ENCODE measurements at places on chromosomes 11 and 22.
A peak's percentile ranks its signal among the peaks of the same experiment; 100 is the strongest.

GRCh38 chr11:32033491-32033890 lies 57.4 kb upstream of the RCN1 start:
- H3K4me3 ChIP-seq, result no peak overlapping the region
- no peaks in the 10 kb centered on the region for H3K36me3 ChIP-seq
- no peak for DNase-seq

GRCh38 chr11:78497293-78497692 lies 77.4 kb downstream of the NARS2 start:
- peaks cover 4% of the 10 kb centered on the region for H3K36me3 ChIP-seq
- H3K4me3 ChIP-seq, result no peak overlapping the region
- no peak for DNase-seq
- H3K27me3 ChIP-seq, result no peaks in the 10 kb centered on the region
- H3K4me1 ChIP-seq, result peaks cover 7% of the 10 kb centered on the region
- no peak overlapping the region for H3K27ac ChIP-seq

- H3K4me1 ChIP-seq, result no peaks in the 10 kb centered on the region
- no peak overlapping the region for H3K4me3 ChIP-seq
- H3K36me3 ChIP-seq, result no peaks in the 10 kb centered on the region
- no peak overlapping the region for H3K27ac ChIP-seq
- no peak for DNase-seq
Measured at GRCh38 chr11:102794382-102794781, 3.6 kb downstream of the MMP1 start.

DNA sequence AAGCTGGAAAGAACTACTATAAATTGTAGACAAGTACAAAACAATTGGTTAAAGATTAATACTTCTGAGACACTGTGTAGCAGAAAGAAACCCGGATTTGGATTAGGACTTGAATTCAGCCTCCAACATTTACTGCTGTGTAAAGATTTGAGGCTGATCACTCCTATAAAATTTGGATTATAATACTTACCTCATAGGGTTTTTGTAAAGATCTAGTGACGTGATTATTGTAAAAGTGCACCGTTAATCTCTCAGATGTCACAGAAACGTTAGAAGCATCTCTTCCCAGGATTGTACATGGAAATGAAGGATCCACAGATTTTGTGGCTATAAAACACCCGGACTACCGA lies 323 bp upstream of the HIKESHI start:
- no peak for DNase-seq
- H3K4me3 ChIP-seq, result peak overlapping the region; percentile 100
- peaks cover 22% of the 10 kb centered on the region for H3K36me3 ChIP-seq
- peak overlapping the region; percentile 88 for H3K27ac ChIP-seq

DNA sequence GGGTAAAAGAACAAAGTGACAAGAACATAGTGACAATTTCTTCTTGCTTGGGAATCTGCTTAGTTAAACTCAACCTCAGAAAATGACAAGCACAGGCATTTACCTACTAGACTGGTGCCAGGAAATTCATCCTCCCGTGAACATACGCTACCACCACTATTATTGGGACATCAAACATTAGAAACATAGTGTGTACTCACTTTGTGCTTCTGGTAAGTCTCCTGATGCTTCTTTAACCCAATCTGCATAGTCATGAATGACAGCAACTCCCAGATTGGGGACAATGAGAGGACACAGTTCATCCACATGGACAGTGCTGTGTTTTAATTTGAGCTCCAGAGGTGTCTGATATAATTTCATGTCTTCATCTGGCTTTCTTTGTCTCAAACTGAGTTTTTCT lies 29.2 kb upstream of the CHRNA10 start:
- H3K27ac ChIP-seq, result no peak overlapping the region
- no peak for DNase-seq
- H3K27me3 ChIP-seq, result no peaks in the 10 kb centered on the region
- no peaks in the 10 kb centered on the region for H3K4me1 ChIP-seq

GRCh38 chr11:61342207-61342803 lies 9.3 kb downstream of the TKFC start:
- H3K4me3 ChIP-seq, result no peak overlapping the region
- H3K36me3 ChIP-seq, result no peaks in the 10 kb centered on the region
- peaks cover 2% of the 10 kb centered on the region for H3K4me1 ChIP-seq
- no peaks in the 10 kb centered on the region for H3K27me3 ChIP-seq

- peaks cover 62% of the 10 kb centered on the region for H3K27me3 ChIP-seq
- no peak overlapping the region for H3K4me3 ChIP-seq
- DNase-seq, result peak; percentile 71
- H3K4me1 ChIP-seq, result peaks cover 45% of the 10 kb centered on the region
- no peak overlapping the region for H3K27ac ChIP-seq
Measured at GRCh38 chr11:72591785-72592502, 82.3 kb downstream of the PDE2A start.

GRCh38 chr11:67630943-67631331 lies 1.2 kb upstream of the NUDT8 start:
- H3K4me3 ChIP-seq, result peak overlapping the region; percentile 76
- H3K27me3 ChIP-seq, result no peaks in the 10 kb centered on the region
- no peak for DNase-seq
- H3K27ac ChIP-seq, result peak overlapping the region; percentile 77
- no peaks in the 10 kb centered on the region for H3K36me3 ChIP-seq

DNA sequence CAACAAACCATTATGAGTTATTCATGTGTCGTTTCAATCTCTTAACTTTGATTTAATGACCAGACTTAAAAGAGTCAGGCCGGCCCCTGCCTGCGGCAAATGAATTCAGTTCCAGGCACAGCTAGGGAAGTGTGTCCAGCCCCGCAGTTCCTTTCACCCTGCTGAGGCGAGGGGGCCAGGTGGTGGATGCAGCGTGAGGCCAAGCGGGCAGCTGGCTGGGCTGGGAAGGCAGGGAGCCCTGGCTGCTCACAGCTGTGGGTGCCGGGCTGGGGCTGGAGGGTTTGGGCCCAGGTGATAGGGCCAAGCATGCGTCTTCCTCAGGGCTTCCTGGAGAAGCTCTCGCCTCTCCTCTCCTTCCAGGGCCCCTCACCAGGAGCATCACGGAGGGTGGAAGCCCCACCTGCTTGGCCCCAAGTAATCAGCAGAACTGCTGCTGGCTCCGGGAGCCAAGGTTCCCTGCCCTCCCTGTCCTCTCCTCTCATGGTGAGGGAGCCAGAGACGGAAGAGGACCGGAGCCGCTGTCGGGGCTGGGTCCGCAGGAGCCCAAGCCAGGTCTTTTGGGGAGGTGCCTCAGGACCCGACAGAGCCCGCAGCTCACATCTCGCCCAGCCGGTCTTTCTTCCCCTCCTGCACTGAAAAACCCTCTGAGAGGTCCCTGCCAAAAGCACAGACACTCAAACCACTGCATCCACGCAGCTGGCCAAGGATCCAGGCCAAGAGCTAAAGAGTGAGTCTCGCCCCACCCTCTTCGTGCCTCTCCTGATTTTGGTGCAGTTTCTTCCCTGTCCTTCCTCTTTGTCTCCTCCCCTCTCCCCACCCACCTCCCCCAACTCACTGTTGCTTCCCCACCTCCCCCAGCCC lies 97.0 kb downstream of the ST3GAL4 start:
- H3K27ac ChIP-seq, result no peak overlapping the region
- H3K4me1 ChIP-seq, result no peaks in the 10 kb centered on the region
- no peak overlapping the region for H3K4me3 ChIP-seq
- DNase-seq, result no peak
- H3K27me3 ChIP-seq, result no peaks in the 10 kb centered on the region

DNA sequence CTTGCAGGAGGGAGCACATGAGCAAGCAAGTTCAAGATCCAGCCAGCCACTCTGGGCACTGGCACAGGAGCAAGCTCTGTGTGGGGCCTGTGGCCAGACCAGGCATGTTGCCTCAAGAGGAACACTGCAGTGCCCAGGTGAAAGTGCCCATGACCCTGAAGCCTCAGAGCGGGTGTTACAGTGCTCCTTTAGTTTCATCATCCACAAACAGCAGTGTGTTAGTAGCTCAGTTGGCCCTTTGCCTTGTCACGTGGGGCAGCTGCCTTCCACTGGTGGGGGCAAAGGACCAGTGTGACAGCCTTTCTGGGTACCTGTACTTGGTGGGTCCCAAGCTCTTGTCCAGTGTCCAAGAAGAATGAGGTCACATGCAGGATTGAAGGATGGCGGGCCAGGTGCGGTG lies 3.0 kb upstream of the EI24 start:
- peaks cover 5% of the 10 kb centered on the region for H3K36me3 ChIP-seq
- H3K27ac ChIP-seq, result no peak overlapping the region
- DNase-seq, result no peak
- H3K4me3 ChIP-seq, result no peak overlapping the region

DNA sequence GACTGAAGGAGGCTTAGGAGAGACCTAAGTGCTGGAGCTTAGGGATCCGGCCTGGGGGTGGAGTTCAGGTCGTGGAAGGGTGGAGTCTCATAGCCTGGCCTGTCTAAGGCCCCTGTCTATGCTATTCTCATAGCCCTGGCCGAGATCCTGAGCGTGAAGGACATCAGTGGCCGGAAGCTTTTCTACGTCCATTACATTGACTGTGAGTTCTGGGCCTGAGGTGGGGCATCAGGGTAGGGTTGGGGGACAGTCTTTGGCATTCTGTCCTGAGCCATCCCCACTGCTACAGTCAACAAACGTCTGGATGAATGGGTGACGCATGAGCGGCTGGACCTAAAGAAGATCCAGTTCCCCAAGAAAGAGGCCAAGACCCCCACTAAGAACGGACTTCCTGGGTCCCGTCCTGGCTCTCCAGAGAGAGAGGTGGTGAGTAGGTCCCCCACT lies 603 bp downstream of the KAT5 start:
- peak overlapping the region; percentile 95 for H3K27ac ChIP-seq
- peaks cover 48% of the 10 kb centered on the region for H3K36me3 ChIP-seq
- H3K4me1 ChIP-seq, result peaks cover 48% of the 10 kb centered on the region
- DNase-seq, result no peak

- H3K36me3 ChIP-seq, result no peaks in the 10 kb centered on the region
- H3K4me1 ChIP-seq, result no peaks in the 10 kb centered on the region
- no peak overlapping the region for H3K27ac ChIP-seq
Measured at GRCh38 chr11:19939415-19939929, 220.8 kb downstream of the DBX1 start.

- H3K4me1 ChIP-seq, result peaks cover 2% of the 10 kb centered on the region
- DNase-seq, result no peak
- H3K36me3 ChIP-seq, result peaks cover 10% of the 10 kb centered on the region
Measured at GRCh38 chr22:38861170-38861876, 10.7 kb downstream of the CBX6 start.

- H3K27me3 ChIP-seq, result no peaks in the 10 kb centered on the region
- peaks cover 22% of the 10 kb centered on the region for H3K4me1 ChIP-seq
- H3K36me3 ChIP-seq, result no peaks in the 10 kb centered on the region
- H3K4me3 ChIP-seq, result no peak overlapping the region
- no peak overlapping the region for H3K27ac ChIP-seq
Measured at GRCh38 chr22:29391546-29391945, 3.2 kb upstream of the AP1B1 start.

DNA sequence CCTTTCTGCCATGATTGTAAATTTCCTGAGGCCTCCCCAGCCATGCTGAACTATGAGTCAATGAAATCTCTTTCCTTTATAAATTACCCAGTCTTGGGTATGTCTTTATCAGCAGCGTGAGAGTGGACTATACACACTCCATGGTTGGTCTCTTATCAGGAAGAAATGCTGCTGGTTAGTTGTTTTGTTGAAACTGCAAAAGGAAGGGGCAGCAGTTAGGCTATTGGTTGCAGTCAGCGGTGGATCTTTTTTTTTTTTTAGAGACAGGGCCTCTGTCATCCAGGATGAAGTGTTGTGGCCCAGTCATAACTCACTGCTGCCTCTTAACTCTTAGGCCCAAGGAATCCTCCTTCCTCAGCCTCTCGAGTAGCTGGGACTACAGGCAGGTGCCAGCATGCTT lies 51.7 kb downstream of the HSD17B12 start:
- no peak overlapping the region for H3K4me3 ChIP-seq
- H3K4me1 ChIP-seq, result peaks cover 10% of the 10 kb centered on the region
- no peak for DNase-seq

GRCh38 chr11:120515186-120515723 lies 3.7 kb downstream of the GRIK4 start:
- no peak overlapping the region for H3K4me3 ChIP-seq
- H3K36me3 ChIP-seq, result no peaks in the 10 kb centered on the region
- no peak for DNase-seq
- H3K27ac ChIP-seq, result no peak overlapping the region
- H3K4me1 ChIP-seq, result peaks cover 4% of the 10 kb centered on the region

GRCh38 chr22:46355369-46355995 lies 20.0 kb downstream of the TRMU start:
- H3K27ac ChIP-seq, result no peak overlapping the region
- no peaks in the 10 kb centered on the region for H3K4me1 ChIP-seq
- no peaks in the 10 kb centered on the region for H3K27me3 ChIP-seq
- peak; percentile 59 for DNase-seq
- H3K36me3 ChIP-seq, result peaks cover 28% of the 10 kb centered on the region

- peak; percentile 98 for DNase-seq
- peaks cover 60% of the 10 kb centered on the region for H3K4me1 ChIP-seq
- H3K27me3 ChIP-seq, result no peaks in the 10 kb centered on the region
- H3K36me3 ChIP-seq, result peaks cover 71% of the 10 kb centered on the region
Measured at GRCh38 chr11:66638177-66639065, at the start of gene RBM4. TSS of gene RBM4 (plus strand) at chr11:66638703. CDS start at chr11:66639712, 1,009 bp downstream.

GRCh38 chr22:32699686-32700085 lies 101.8 kb upstream of the TIMP3 start:
- H3K36me3 ChIP-seq, result no peaks in the 10 kb centered on the region
- H3K4me1 ChIP-seq, result no peaks in the 10 kb centered on the region
- DNase-seq, result no peak
- no peak overlapping the region for H3K4me3 ChIP-seq
- no peak overlapping the region for H3K27ac ChIP-seq

DNA sequence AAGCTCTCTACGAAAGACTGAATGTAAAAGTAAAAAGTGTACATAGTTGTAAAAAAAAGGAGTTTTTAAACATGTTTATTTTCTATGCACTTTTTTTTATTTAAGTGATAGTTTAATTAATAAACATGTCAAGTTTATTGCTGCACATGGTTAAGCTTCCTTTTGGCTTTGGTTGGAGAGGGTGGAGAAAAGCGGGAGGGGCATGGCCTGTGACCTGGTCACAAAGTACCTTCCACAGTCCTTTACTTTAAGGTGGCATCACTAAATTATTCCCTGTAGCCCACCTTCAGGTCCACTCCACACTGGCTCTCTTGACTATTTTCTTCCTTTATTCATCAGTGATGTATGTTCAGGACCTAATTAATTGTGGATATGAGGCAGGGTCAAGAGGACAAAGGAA lies 586 bp upstream of the TTC36 start:
- H3K27ac ChIP-seq, result no peak overlapping the region
- peaks cover 26% of the 10 kb centered on the region for H3K36me3 ChIP-seq
- H3K27me3 ChIP-seq, result no peaks in the 10 kb centered on the region
- H3K4me3 ChIP-seq, result no peak overlapping the region
- peaks cover 22% of the 10 kb centered on the region for H3K4me1 ChIP-seq

DNA sequence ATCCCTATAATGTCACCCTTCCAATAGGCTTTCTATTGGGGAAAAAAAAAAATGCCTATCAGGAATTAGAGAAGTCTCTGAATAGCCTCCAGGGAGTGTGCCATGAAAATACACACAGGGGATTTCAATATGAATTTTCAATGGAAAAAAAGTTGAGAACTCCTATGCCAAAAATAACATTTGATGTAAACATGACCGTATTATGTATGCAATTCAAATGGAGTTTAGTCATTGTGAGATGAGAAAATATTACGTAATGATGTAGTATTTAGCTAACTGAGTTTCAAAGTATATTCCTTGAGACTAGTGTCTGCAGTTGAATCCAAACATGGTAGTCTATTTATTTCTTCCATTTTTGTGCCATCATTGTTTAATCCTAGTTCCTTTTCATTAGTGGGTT lies 182.3 kb downstream of the BLID start:
- no peaks in the 10 kb centered on the region for H3K4me1 ChIP-seq
- no peak overlapping the region for H3K4me3 ChIP-seq
- H3K36me3 ChIP-seq, result no peaks in the 10 kb centered on the region
- DNase-seq, result no peak
- H3K27ac ChIP-seq, result no peak overlapping the region
- H3K27me3 ChIP-seq, result no peaks in the 10 kb centered on the region

GRCh38 chr11:122984186-122985011 lies 2.8 kb upstream of the BSX start:
- peaks cover 84% of the 10 kb centered on the region for H3K27me3 ChIP-seq
- peak overlapping the region; percentile 76 for H3K4me3 ChIP-seq
- peaks cover 19% of the 10 kb centered on the region for H3K4me1 ChIP-seq
- no peak for DNase-seq
- peaks cover 9% of the 10 kb centered on the region for H3K36me3 ChIP-seq
